NB4 (cell line): ENCODE measurements at places on chromosomes 16 and 17.

GRCh38 chr17:27519550-27519949 lies 63.3 kb downstream of the KSR1 start:
- DNase-seq = no peak

DNA sequence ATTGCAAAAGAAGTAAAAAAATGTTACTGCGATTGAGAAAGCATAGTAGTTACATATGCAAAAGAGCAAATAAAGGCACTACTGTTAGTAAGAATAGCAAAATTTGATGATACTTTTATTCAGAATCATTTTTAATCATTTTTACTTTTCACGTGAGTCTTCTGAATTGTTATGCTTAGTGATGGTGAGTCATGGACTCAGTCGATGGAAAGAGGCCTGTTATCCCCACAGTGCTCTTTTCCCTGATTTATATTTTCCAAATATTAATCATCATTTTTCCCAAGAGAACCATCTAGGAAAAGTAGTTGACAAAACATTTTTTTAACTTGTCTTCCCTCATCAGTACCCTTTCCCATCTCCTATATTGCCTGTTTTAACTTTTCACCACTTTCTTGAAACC lies 181.1 kb downstream of the CHD9 start:
- no peak for DNase-seq

DNA sequence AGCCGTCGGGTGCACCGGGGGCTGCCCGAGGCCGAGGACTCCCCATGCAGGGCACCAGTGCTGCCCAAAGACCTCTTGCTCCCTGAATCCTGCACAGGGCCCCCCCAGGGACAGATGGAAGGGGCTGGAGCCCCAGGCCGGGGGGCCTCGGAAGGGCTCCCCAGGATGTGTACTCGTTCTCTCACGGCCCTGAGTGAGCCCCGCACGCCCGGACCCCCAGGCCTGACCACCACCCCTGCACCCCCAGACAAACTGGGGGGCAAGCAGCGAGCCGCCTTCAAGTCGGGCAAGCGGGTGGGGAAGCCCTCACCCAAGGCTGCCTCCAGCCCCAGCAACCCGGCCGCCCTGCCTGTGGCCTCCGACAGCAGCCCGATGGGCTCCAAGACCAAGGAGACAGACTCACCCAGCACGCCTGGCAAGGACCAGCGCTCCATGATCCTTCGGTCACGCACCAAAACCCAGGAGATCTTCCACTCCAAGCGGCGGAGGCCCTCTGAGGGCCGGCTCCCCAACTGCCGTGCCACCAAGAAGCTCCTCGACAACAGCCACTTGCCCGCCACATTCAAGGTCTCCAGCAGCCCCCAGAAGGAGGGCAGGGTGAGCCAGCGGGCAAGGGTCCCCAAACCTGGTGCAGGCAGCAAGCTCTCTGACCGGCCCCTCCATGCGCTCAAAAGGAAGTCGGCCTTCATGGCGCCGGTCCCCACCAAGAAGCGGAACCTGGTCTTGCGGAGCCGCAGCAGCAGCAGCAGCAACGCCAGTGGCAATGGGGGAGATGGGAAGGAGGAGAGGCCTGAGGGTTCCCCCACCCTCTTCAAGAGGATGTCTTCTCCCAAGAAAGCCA lies 40.6 kb downstream of the SREBF1 start:
- no peak for DNase-seq

- no peak for DNase-seq
These were observed 627.4 kb downstream of the KCNJ2 start for GRCh38 chr17:70796757-70797156.

- no peak for DNase-seq
These were observed 15.4 kb downstream of the SPIRE2 start for GRCh38 chr16:89843409-89844350.

GRCh38 chr17:19387921-19388521 lies 1.0 kb upstream of the MFAP4 start:
- no peak for DNase-seq

GRCh38 chr16:5427571-5427970 lies 330.0 kb upstream of the EEF2KMT start:
- no peak for DNase-seq

DNA sequence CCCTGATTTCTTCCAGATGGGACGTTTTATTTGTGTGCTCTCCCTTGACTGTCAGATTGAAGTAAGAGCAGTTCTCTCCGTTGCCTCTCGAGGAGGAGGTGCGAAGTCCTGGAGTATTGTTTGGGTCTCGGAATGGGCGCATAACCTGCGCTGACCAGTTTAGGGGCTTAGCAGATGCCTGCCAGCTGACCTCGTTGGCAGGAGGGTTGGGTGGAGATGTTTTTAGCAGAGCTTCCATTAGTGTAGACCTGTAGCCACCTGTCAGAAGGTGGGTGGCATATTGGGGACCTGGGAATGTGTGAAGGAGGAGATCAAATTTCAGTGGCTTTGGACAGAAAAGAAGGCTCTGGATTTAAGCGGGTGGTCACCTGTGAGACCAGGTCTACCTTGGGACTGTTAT lies 3.6 kb downstream of the RASD1 start:
- DNase-seq = no peak

DNA sequence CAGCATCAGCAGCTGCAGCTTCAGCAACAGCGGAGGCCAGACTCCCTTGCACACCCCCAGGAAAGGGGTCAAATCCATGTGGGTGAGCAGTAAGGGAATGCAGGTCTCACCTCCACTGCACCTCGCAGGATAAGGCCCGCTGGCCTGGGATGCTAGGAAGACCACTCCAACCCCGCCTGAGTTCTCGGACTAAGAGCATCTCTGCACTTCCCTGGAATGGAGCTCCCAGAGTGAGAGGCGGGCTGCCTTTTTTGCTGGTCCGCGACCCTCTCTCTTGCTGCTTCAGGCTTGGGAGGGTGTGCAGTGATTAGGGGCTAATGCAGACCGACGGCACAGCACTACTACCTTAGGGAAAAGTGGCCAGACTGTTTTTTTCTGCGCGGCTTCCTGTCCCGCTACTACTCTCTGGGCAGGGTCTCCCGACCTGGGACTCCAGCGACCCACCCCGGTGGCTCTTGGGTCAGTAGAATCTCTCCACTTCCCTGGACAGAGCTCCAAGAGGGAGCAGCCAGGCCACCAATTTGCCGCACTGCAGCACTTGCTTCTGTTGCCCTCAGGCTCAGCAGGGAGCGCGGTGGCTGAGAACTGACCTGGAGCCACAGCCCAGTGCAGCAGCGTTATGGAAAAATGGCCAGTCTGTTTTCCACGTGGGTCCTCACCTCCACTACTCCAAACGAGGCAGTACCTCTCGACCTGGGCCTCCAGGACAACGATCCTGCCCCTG lies 480.4 kb downstream of the CDH8 start:
- no peak for DNase-seq

GRCh38 chr17:46847204-46848191 lies 3.9 kb upstream of the WNT9B start:
- DNase-seq = no peak

GRCh38 chr17:49708515-49709183 lies 885 bp upstream of the SLC35B1 start:
- DNase-seq = no peak

GRCh38 chr17:38656959-38657823 lies 17.6 kb downstream of the EPOP start:
- no peak for DNase-seq

- DNase-seq = peak; percentile 13
These were observed 7.5 kb upstream of the UMOD start for GRCh38 chr16:20359997-20360396.

DNA sequence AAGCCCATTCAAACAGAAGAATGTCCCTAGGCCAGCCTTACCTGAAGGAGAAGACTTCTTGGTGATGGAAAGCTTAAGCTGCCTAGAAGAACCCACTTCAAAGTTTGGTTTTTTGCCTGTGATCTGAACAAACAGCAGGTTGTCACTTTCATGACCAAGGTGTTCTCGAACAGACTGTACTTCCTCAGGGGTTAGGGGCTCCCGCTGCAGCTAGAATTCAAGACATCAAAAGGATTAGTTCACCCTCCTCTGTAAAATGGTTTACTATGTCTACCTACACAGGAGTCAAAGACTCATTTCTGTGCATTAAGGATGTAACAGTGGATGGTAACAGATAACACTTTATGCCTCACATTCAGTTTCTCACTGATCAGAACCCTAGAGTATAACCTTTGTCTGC lies 13.2 kb downstream of the CIAPIN1 start:
- DNase-seq = no peak

- no peak for DNase-seq
These were observed 423.9 kb downstream of the UTP18 start for GRCh38 chr17:51684214-51684613.

DNA sequence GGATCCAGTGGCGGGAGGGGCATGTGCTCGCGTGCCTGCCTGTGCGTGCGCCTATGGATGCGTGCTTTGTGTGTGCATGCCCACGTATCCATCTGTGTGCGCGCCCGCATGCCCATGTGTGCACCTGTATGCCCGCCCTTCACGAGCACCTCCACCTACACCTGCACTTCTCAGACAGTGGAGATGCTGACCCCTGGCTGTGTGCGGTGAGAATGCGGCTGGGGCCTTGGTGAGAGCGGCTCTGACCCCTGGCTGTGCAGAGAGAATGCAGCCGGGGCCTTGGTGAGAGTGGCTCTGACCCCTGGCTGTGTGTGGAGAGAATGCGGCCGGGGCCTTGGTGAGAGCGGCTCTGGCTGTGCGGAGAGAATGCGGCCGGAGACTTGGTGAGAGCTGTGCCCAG lies 33.9 kb downstream of the AXIN1 start:
- DNase-seq = no peak

- no peak for DNase-seq
These were observed 304.4 kb downstream of the FOXL1 start for GRCh38 chr16:86882586-86883280.

- DNase-seq = no peak
These were observed 5.9 kb downstream of the TBX6 start for GRCh38 chr16:30085820-30086219.

- DNase-seq = peak; percentile 90
These were observed 65.6 kb downstream of the PRKCB start for GRCh38 chr16:23901178-23902033.

- no peak for DNase-seq
These were observed 63.4 kb upstream of the GSG1L start for GRCh38 chr16:28126684-28127620.

GRCh38 chr17:68057531-68057952 lies 22.0 kb downstream of the KPNA2 start:
- peak; percentile 54 for DNase-seq

DNA sequence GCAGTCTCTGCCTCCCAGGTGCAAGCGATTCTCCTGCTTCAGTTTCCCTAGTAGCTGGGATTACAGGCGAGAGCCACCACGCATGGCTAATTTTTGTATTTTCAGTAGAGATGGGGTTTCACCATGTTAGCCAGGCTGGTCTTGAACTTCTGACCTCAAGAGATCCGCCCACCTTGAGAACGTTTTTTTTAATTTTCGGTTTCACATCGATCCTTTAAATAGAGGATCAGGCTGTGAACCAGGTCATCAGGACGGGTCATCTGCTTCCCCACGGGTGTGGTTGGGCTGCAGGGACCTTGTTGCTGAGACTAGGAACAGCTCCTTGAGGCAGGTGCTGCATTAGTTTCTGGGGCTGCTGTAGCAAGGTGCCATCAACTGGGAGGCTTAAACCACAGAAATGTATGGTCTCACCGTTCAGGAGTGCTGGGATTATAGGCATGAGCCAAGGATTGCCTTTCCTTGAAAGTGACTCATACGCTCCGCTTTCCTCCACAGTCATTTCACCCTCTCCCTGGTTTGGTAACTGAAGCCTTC lies 7.9 kb upstream of the NAGPA start:
- no peak for DNase-seq

DNA sequence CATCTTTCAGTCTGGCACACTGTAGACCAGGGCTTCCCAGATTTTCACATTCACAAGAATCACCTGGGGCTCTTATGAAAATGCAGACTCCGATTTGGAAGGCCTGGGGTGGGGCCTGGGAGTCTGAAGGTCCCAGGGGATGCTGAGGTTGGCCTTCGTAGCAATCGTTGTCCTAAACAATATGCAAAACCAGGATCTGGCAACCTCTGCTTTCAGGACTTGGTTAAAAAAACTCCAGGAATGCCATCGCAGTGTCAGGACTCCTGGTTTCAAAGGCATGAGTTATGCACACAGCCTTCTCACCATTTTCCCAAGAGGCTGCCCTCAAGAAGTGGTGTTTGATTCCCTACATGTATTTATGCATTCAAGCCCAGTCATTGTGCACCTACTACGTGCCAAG lies 6.7 kb downstream of the CLEC19A start:
- DNase-seq = no peak

DNA sequence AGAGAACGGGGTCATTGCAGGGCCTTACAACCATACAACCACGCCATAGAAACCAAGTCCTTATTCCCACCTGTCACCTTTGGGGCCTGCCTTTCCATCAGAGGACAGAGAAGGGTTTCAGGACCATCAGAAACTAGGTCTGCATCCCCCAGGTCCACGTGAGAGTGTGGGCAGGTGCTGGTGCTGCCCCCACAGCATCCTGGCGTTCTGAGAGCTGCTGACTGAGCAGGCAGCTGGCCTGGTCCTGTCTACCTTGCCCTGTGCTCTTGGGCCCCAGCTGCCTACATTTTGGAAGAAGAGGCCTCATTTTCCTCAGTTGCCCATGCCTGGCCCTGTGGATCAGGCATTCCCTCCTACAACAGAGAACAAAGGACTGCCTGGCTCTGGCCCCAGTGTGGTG lies 21.6 kb downstream of the ZNF276 start:
- no peak for DNase-seq

GRCh38 chr17:58248955-58249269 lies 10.5 kb downstream of the LPO start:
- no peak for DNase-seq
